Renal pelvis (tissue), 12 donors: ENCODE measurements at places on chromosomes 4 and X.

- no peak for DNase-seq
Measured at GRCh38 chrX:108640817-108641216, 95.5 kb downstream of the IRS4 start.

- DNase-seq = no peak
Measured at GRCh38 chr4:189355590-189355989, 585.1 kb upstream of the FRG1 start.

- DNase-seq = no peak
Measured at GRCh38 chr4:111789901-111790640, 355.2 kb upstream of the FAM241A start.

DNA sequence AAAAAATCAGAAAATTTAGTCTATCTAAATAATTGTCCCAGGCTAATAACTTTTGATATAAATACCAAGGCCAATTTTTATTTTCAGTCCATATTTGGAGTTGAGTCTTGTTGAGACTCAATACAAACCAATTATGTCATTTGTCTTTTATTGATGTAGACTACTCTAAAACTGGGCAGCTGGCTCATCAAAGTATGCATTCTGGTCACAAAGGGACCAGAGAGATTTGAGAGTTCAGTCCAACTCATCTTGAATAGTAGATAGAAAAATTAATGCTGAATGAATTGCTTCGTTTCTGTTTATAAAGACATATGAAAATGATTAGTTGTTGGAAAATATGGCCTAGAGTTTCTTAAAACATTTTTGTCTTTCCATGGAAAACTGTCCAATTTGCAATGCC lies 412.5 kb upstream of the KLHL4 start:
- no peak for DNase-seq

DNA sequence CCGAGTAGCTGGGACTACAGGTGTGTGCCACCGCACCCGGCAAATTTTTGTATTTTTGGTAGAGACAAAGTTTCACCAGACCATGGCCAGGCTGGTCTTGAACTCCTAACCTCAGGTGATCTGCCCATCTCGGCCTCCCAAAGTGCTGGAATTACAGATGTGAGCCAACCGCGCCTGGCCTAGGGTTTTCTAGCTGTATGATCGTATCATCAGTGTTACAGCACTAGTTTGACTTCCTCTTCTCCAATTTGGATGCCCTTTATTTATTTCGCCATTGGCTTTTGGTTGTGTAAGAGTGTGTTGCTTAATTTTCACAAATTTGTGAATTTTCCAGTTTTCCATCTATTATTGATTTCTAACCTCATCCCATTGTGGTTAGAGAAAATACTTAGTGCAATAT lies 5.2 kb downstream of the TKTL1 start:
- no peak for DNase-seq
